Frontal cortex (tissue), 4 donors: ENCODE measurements at places on chromosomes 1 and 21.

DNA sequence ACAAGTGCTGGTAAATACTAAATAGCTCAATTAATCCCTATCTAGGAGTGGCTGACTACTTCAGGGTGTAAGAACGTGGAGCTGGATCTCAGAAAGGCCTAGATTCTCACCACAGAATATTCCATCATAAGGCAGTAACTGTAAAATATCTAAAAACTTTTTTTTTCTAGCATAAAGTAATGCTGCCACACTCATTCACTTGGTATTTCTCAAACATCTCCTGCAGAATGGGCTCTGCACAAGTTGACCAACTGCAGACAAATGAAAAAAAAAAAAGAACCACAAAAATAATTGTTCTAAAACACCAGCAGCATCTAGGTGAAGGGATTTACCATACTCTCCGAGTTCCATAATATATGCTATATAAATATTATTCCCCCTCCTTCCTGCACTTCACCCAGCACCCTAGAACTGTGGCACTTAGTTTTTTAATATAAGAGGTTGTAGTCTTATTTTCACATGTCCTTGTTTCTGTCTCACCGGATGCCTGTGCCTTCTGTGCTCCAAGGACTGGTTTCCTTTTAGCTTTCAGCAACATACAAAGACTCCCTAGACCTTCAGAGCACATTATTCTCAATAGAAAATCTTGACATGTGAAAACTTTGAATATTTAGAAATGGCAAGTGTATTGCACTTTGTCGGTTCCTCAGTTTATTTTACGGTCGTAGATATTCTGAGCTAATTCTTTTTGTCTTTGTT, 8.9 kb downstream of the VSIG8 start:
- no peak for DNase-seq

GRCh38 chr1:118340928-118341910, 156.2 kb upstream of the SPAG17 start:
- no peak for DNase-seq

GRCh38 chr1:182703539-182703938, 19.2 kb upstream of the RGS8 start:
- DNase-seq: no peak

GRCh38 chr1:89620664-89621063, 12.3 kb upstream of the LRRC8C start:
- no peak for DNase-seq

- DNase-seq: no peak
These were observed 39.1 kb downstream of the CLIC6 start for GRCh38 chr21:34707876-34708325.

DNA sequence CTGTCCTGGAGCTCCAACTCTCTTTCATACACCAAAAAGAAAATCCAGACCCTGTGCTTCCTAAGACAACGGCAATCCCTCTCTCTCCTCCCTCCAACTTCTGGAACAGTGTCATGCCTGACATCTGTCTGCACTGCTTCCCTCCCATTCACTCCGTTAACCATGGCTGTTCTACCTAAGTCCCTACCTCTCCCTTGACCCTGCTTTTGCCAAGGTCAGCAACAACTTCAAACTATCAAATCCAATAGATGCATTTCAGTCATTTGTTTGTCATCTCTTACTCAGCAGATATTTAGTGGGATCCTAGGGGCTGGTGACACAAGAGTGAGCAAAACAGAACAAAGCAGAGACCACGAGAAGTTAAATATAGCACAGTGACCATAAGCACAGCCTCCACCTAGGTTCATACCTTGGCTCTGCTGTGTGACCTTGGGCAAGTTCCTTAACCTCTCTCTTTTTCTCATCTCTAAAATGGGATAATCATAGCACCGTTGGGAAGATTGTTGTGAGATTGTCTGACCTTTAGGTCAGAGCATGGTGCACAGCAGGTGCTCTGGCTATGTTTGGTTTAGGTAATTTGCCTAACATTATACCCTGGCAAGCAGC, 88.9 kb downstream of the TMEM53 start:
- DNase-seq: no peak

DNA sequence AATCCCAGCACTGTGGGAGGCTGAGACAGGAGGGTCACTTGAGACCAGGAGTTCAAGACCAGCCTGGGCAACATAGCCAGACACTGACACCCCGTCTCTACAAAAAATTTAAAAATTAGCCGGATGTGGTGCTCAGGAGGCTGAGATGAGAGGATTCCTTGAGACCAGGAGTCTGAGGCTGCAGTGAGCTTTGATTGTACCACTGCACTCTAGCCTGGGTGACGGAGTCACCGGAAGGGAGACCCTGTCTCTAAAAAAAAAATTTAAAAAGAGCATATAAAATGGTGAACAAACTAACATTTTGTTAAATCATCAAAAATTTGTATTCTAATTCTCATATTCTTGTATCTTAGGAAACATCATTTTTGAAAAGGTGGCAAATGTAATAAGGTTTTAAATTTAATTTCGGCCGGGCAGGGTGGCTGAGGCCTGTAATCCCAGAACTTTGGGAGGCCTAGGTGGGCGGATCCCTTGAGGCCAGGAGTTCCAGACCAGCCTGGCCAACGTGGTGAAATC, 27.1 kb downstream of the MAB21L3 start:
- no peak for DNase-seq

GRCh38 chr1:15005116-15005515, 148.4 kb upstream of the TMEM51 start:
- DNase-seq: no peak

- no peak for DNase-seq
These were observed 1.0 kb downstream of the MSH4 start for GRCh38 chr1:75797606-75798216.
